ENCODE measurements at places on chromosomes 11 and 22.

DNA sequence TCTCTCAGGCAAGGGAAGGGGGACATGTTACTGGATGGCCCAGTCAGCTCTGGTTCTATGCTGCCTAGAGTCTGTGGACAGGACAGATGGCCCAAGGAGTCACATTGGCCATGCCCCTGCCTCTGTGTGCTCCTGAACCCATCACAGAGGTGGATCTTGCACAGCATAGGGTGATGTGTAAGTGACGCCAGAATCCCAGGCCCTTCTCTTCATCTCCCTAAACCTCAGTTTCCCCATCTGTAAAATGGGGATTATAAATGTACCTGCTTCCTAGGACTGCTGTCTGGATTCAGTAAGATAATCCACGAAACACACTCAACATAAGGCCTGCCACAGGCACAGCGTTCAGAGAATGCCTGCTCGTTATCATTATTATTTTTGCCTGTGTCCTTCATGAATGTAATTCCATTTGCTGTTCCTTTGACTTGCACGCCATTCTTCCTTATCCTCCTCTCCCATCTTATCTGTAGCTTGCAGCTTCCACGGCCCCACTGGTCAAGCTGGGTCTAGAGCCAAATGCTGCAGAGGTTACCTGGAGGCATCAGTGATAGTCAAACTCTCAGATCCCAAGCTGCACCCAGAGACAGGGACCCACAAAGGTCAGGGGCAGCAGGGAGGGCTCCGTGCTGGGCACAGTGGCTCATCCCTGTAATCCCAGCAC lies 207.0 kb downstream of the MN1 start:
- no peak for DNase-seq

- no peak for DNase-seq
These were observed 10.6 kb upstream of the GNB1L start for GRCh38 chr22:19865141-19865829.

- DNase-seq: no peak
These were observed 1.7 kb upstream of the GAB2 start for GRCh38 chr11:78419327-78419726.

DNA sequence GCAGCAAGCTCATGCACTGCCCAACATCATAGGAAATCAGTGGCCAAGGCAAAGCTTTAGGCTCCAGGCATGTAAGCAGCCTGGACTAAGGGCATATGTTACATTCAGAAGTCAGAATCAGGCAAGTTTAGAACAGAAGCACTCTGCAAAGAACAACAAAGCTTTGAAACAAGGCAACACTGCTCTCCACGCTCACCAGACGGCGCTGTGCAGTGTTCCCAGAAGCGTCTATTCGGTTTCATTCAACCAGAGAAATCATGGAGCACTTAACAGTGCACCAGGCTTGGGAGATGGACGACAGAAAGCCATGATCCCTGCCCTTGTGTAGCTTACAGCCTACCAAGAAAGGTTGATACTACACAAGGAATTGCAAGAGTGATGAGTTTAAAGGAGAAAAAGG lies 555.8 kb downstream of the BUD13 start:
- no peak for DNase-seq

- no peak for DNase-seq
These were observed 45.1 kb downstream of the TSPAN18 start for GRCh38 chr11:44771841-44772240.

DNA sequence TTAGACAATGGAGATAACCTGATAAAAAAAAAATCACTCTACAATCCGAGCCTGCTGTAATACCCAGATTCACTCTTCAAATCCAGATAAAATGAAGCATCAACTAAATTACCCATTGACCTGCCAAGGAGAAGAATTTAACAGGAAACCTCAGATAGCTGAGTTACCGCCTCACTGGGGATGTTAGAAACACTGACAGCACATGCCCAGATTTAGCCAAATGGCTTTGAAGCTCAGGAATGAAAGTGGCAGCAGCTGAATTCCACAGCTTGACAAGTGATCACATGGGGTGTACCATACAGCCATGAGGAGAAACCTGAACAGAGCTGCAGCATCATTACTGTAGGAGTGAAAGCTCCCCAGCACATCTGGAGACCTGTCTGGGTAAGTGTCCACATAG lies 807.6 kb downstream of the DLG2 start:
- no peak for DNase-seq

GRCh38 chr22:24681236-24681635 lies 78.2 kb downstream of the GGT1 start:
- DNase-seq: no peak

DNA sequence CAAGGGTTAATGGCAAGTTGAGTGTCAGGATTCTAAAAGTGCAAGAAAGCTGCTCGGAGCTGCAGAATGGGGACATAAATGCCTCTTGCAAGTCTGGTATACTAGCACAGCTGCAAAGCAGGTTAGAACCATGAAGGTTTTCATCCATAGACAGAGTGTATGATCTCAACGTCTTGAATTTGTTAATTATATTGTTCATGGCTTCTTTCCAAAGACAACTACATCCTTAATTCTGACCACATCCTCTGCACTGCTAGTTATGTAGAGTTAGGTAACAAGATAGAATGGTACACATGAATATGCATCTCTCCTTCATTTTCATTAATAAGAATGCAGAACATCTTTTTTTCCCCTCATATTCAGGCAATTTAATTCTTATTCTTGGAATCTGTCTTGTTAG lies 34.2 kb downstream of the EXPH5 start:
- no peak for DNase-seq

- no peak for DNase-seq
These were observed 3.1 kb upstream of the PGGHG start for GRCh38 chr11:285894-286220.

DNA sequence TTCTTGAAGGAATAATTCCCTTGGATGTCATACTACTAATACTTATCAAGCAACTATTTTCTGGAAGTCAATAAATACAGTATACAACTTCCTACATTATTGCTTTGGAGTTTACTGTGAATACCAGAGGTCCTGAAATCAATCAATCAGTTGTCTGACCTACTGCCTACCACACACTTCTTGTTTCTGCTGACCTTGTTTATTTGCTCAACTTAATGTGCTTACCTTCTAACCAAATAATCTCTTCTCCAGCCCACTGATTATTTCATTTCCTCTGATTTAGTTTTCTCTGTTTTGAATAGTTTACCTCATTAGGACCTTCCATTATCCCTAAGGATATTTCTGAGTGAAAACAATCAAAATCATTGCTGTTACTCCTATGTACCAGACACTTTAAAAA lies 523.6 kb upstream of the ARHGAP42 start:
- no peak for DNase-seq

- no peak for DNase-seq
These were observed 56.1 kb upstream of the ME3 start for GRCh38 chr11:86728562-86728961.

Data from esophagus squamous epithelium (tissue), 5 donors.